CD4-positive, alpha-beta T cell treated with Interleukin-10 for 1 hour (primary cell): ENCODE measurements at places on chromosomes 1 and 21.
A peak's percentile ranks its signal among the peaks of the same experiment; 100 is the strongest.

DNA sequence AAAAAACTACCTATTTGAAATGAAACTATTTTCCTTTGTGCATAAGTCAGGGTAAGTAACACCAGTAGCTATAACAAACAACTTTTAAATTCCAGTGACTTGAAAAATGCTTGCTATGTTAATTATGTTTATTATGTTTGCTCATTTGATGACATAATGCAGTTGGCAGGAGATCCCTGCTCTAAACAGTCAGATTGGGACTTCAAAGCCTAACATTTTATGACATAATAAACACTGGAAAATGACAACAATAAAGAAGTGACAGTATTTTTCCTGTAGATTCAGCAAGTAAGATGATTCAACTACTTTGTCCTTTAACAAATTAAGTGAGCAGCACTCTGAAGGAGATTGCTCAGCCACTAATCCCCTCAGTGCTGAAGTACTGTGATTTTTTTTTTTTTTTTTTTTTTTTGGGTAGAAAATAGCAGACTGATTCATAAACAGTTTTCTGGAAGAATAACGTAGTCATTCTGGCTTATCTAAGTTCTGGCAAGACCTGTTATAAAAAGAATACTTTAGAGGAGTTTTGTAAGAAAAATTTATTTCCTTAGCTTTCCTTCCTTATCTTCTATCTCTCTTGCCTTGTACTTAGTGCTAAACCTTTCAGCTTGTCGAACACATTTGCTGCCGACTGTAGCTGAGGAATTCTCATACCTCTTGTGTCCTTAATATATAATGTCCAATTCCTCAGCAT lies 207.2 kb downstream of the PTGER3 start:
- no peak for DNase-seq

GRCh38 chr1:109804660-109805059 lies 40.9 kb upstream of the EPS8L3 start:
- no peak for DNase-seq

DNA sequence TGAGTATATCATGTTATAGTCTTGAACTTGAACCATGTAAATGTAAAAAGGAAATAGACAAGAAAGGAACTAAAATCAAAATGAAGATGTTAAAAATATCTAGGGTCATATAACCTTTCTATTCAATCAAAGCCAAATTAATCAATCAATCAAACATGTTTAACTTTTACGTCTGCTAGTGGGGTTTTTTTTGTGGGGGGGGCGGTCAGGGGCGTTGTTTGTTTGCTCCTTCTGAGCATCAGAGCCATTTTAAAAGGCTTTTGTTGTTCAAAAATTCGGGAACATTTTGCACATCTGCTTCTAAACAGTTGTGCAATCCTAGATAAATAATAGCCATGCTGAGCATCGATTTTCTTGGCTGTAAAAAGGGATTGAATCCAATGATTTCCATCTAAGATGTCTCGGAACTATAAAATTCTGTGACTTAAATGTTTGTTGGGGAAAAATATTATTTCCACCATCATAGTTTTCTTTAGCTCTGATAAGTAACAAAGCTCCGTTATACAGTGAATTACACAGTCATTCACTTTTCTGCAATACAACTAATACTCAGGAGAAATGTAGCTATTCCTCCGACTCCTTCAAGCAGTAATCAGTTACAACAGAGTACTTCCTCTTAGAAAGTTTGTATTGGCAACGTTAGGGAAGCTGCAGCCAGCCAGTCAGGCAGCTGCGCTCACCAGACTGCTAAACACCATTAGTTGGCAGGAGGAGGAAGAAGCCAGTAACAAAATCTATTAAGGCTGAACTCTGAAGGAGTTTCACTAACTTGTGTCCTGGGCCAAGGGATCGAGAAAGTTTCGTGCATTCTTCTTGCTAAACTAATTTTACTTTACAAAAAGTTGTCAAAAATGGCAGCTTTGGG lies 2.2 kb downstream of the SPATA6 start:
- peak; percentile 11 for DNase-seq

- DNase-seq, result no peak
These were observed 264.3 kb upstream of the PLD5 start for GRCh38 chr1:242788771-242789170.

- DNase-seq, result peak; percentile 81
These were observed 182.0 kb upstream of the SGIP1 start for GRCh38 chr1:66351913-66352312.

DNA sequence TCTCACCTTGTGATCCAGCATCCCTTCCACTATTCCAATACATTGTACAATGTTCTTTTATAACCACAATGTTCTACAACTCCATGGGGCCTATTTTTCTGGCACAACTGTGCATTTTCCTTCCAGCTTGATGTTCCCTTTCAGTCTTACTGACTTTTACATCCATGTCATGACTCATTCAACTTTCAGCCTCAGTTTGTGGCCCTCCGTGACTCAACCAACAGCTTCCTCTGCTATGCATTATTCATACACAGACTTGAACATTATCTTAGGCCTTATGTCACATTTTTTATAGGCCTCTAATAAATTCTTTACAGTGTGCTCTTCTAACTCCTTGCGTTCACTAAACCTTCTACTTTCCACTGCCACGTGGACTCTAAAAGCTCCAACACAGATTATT lies 119.4 kb upstream of the PRMT6 start:
- DNase-seq, result no peak

DNA sequence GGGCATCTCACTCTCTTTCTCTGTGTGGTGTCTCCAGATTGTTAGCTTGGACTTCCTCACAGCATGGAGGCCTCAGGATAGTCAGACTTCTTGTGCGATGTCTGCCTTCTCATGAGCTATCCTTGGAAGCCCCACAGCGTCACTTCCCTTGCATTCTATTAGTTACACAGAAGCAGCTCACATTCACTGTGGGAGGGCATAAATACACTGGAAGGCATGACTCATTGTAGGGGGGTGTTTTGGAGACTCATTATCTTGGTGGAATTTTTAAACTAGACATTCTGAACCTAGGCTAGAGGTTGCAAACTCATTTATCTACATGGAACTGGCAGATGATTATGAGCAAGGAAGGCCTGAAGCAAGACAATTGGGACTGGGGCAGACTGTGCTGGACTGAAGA lies 21.4 kb upstream of the FASLG start:
- no peak for DNase-seq

DNA sequence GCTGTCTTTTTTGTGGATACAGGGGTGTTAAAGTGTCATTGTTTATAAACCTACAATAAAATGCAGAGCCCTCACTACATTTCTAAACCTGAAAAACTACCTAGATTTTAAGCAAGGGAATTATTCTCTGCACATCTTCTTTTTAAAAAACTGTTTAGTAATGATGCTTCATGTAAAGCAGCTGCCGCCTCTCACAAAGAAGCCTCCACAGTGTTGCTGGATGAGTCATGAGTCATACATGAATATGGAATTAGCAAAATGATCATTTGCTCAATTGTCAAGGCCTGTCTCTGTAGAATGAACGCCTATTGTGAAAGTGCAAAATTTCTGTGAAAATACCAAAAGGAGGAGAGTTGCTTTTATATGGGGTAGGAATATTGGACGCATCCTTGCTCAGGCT lies 259.5 kb upstream of the CHRM3 start:
- DNase-seq, result no peak

GRCh38 chr1:19430121-19431068 lies 54.9 kb downstream of the CAPZB start:
- no peak for DNase-seq

DNA sequence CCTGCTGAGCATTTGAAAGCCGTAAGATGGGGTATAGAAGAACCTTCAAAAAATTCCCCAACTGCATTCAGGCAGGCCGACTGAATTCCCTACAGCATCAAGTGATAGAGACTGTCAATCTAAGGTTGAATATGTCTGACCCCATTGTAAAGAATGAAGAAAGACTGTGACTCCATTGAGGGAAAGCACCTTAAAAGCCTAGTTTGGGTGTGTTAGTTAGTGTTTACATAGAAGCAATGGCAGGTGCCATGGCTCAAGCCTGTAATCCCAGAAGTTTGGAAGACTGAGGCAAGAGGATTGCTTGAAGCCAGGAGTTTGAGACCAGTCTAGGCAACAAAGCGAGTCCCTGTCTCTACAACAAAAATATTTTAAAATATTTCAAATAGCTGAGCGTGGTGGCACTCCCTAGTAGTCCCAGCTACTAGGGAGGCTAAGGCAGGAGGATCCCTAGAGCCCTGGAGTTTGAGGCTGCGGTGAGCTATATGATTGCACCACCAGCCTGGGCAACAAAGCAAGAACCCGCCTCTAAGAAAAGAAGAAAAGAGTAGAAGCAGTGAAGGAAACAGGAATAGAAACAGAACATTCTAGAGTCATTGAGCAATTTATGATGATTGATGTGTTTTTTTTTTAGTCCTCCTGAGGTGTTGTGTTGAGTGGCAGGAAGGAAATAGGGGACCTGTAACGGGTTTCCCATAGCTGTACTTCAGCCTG lies 15.4 kb downstream of the POLR3GL start:
- peak; percentile 63 for DNase-seq

GRCh38 chr1:228465571-228466146 lies 21.5 kb upstream of the RNF187 start:
- peak; percentile 41 for DNase-seq

DNA sequence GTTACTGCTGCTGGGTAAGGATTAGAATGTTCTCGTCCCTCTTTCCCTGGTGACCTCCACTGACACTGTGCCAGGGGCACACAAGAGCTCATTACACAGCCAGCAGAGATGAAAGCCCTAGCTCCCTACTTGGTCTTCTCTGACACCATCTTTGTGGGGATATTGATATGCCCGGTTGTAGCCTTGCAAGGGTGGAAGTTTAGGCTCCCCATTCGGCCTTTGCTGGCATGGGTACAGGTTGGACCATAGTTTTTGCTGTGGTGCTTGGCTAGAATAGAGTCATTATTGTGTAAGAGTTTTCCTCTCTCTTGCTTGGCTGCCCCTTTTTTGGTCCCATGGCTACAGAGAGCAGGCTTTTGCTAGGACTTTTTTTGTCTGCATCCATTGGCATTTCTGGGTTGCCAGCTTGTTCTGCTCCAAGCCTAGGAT lies 12.3 kb downstream of the RAB4A start:
- no peak for DNase-seq

- no peak for DNase-seq
These were observed 35.4 kb downstream of the TMPRSS15 start for GRCh38 chr21:18368205-18368604.

GRCh38 chr21:44849616-44850130 lies 23.8 kb downstream of the PTTG1IP start:
- DNase-seq, result no peak

GRCh38 chr1:10228528-10228927 lies 18.2 kb downstream of the KIF1B start:
- DNase-seq, result no peak

DNA sequence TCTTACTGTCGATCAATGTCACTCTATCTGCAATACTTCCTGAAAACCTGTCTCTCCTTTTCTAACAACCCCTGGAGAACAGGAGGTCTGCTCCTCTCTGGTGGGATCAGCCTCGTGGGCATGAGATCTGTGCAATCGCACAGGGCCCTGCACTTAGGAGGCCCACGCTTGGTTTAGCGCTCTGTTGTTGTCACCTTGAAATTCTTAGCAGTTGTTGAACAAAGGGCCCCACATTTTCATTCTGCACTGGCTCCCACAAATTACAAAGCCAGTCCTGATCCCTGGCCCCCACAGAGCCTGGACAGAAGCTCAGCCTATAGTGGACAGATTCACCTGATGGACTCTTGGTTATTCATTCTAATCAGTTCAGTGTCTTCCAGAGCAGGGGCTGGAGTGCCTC lies 18.6 kb downstream of the SPOCD1 start:
- DNase-seq, result no peak

- DNase-seq, result no peak
These were observed 282 bp upstream of the LYPLAL1 start for GRCh38 chr1:219173434-219173757.

DNA sequence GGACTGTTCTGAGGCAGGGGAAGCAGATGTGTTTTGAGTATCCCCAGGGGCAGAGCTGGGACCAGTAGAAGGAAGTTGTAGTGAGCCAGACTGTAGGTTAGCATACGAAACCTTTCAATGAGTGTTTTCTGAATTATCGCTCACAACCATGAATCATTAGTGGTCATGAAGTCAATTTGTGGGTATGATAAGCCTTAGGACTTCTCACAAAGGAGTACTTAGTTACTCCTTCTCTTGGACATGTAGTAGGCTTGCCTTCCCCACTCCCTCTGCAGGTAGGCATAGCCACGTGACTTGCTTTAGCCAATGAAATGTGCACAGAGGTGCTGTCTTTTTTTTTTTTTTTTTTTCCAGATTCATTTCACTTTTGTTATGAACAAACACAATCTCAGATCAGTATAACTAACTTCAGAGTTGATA lies 23.9 kb upstream of the FAAH start:
- DNase-seq, result no peak

DNA sequence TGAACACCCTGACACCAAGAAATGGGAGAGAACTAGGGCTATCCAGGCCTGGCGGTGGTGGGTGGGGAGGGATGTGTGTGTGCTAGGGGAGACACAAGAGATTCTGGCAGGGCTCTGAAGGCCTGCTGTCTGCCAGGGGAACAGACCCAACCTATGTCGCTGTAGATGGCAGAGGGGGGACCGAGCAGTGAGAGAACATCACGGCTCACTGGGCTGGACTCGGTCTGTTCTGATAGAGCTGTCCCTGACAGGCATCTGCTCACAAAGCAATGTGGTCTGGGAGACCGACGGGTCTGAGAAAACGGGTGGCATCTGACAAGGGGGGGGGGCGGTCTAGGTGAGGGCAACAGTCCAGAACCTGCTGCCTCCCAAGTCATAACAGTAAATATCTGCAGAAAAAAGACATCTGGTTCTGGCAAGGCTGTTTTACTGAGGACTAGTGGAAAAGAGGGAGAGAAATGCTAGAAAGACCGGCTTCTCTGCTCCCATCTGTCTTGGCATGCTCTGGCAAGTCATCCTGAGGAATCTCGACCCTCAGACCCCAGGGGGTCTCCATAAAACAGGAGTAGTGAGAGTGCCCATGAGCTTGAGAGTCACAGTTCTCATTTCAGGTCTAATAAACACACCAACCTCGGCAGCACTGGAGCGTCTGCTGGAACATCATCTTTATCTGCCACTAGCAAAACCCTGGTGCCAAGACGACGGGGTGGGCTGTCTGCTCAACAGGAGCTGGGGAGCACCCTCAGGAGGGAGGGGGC lies 36.5 kb downstream of the SLC66A1 start:
- DNase-seq, result no peak

- no peak for DNase-seq
These were observed 18.4 kb upstream of the CD101 start for GRCh38 chr1:116983112-116983511.

DNA sequence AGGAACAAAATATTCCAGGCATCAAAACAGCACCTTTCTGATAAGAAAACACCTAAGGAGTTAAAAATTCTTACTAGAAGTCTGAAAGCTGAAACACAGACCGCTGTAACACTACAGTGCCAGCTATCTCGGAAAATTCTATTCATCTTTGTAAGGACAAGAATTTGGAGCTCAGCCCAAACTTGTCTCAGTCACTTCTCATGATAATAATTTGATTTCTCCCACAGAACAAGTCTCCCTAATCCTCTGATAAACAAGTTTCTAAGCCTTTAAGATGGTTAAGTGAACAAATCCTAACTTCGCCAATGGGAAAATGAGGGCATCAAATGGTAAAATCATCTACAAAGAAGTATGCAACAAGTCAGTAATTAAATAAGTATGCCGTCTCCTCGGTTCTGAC lies 59.9 kb downstream of the SIPA1L2 start:
- no peak for DNase-seq
